ENCODE measurements at places on chromosomes 2 and 18.

- DNase-seq = no peak
These were observed 4.7 kb downstream of the HTRA2 start for GRCh38 chr2:74534411-74534810.

DNA sequence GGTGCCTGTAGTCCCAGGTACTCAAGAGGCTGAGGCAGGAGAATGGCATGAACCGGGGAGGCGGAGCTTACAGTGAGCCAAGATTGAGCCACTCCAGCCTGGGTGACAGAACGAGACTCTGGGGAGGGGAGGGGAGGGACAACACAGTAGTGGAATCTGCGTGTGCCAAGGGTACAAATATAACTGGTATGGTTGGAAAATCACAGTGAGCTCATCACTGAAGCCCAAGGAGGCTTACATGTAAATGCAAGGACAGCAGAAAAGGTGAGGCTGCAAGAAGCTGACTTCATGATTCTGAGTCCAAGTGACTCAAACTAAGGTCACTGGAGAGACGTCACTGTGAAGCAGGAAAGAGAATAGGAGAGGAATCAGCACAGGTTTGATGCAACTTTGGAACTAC is 9.2 kb downstream of the SEPTIN10 start:
- DNase-seq = no peak

DNA sequence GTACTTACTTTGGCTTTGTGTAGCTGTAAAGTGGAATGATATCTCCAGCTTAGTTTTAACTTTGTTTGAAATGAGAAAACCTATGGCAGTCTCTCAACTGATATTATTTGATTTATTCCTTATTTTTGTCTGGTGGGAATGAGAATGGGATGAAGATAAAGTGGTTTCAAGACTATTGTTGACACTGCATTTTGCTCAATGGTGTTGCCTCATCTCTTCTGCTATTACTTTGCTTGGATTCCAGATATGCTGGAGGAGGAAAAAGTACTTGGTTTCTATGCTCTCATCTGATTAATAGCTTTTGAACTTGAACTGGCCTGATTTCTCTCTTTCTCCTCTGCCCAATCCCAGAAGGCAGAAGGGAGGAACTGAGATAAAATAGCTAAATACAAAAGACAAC is 198.2 kb downstream of the CTNNA2 start:
- DNase-seq = no peak

DNA sequence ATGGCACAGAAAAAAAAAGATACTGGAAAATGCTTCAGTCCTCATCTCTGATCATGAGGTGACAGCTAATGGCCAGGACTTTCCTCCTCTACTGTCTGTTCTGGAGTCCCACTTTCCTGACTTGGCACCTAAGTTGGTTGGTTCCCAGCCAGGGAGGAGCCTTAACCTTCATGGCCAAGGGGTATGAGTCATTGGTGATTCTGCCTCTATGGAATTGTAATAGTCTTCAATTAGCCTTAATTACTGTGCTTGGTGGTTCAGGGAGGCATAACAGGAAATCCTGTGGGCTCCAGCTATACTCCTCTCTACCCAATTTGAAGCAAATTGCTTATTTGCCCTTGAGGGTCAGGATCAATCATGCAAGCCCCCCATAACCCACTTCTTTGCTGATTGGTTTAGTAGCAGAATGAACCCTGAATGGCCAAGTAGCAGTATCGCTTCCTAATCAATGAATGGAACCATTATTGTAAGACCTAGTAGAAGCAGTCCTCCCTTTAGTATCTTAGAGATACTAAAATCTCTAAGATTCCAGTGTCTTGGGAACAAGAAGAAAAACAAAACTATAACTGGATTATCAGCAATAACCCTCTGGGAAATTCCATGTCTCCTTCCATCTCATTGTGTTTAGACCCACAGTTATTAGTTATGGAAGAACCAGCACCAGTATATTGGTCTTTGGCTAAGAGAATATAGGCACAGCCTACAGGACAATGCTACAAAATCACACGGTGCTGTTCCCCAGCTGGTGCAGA is 109.0 kb downstream of the COL6A3 start:
- peak; percentile 52 for DNase-seq

- DNase-seq = peak; percentile 36
These were observed 1.5 kb upstream of the FLACC1 start for GRCh38 chr2:201358684-201359083.

DNA sequence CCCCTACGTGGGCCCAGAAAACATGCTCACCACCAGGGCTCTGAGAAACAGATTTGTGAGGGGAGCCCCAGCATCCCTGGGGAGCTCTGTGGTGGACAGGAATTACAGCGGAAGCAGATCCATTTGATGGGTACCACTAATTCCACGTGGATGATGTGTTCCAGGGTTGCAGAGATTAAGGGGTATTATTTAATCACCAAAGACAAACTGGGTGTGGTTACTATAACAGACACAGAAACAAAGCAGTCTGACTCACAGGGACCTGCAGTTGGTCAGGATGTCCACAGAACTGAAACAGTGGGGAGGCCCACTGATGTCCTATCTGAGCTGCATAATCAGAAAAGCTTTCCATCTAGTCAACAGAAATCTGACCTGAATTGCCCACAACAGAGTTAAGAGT is 65.8 kb downstream of the PSMG2 start:
- peak; percentile 42 for DNase-seq

GRCh38 chr2:104430852-104431251 is 423.1 kb upstream of the POU3F3 start:
- DNase-seq = no peak

GRCh38 chr18:68803356-68803755 is 5.5 kb downstream of the CCDC102B start:
- DNase-seq = peak; percentile 92

DNA sequence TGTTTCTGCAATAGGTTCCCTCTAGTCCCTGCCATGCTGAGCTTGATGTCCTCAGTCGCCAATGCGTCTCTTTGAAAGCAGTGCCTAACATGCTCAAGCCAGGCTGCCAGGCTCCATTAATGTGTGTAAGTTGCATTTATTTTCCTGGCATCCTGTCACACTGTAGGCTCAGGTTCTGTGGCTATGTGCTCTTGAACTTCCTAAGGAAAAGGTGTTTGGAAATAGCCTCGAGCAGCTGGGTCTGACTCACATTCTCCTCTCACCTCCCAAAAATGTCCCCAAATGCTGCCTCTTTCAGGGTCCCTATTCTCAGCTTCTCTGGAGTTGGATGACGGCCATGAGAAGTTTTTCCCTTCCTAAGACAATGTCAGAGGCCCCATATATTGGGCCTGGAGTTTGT is 58.0 kb upstream of the SLC14A2 start:
- DNase-seq = no peak

- no peak for DNase-seq
These were observed 778 bp downstream of the MFSD2B start for GRCh38 chr2:24010477-24011249.

DNA sequence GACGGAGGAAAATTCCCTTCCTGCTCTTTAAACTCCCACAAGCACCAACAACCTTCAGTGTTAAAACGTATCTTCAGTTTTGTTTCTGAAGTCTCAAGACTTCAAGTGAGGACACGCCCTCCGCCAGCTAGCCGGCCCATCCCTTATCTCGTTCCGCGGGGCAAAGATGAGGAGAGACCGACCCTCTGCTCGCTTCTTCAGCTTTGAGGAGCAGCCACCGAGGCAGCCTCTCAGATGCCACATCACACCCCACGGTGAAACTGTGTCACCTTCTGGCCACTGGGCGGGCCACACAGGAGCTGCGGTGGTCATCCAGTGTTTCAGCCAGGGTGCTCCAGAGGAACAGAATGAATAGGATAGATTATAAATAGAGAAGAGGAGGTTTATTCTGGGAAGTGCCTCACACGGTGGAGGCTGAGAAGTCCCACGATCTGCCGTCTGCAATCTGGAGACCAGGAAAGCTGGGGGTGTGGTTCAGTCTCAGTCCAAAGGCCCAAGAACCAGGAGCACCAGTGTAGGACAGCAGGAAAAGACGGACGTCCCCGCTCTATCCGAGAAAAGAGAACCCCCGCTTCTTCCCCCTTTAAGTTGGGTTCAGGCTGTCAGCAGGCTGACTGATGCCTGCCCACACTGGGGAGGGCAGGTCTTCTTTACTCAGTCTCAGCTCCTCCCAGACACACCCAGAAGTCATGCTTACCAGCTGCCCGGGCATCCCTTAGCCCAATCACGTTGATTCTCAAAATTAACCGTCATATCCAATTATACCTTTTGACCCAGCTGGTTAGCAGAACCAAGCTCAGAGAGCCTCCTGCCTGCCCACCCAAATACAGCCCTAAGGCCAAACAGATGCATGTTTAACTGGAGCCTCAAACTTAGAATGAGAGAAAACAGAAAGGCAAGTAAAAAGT is 399.7 kb upstream of the ID2 start:
- DNase-seq = peak; percentile 47

GRCh38 chr2:151381266-151381665 is 23.9 kb downstream of the TNFAIP6 start:
- peak; percentile 65 for DNase-seq

GRCh38 chr2:33240178-33240577 is 236.3 kb upstream of the RASGRP3 start:
- DNase-seq = no peak

DNA sequence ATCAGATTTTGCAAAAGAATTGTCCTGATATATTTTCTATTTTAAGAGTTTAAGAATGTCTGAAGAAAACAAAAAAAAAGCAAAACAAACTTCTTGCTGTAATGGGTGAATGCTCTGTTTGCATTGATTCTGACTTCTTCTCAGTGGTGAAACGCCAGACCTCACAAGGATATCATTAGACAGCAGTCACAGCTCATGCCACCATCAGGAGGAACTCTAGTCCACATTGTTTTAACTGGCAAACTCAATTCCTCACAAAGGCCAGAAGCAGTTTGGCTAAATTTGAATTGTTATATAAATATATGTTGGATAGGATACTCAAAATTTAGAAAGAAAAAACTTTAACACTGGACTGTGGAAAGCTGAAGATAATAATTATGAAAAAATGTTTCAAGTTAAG is 89.4 kb downstream of the DOK6 start:
- DNase-seq = peak; percentile 52

GRCh38 chr18:9619545-9619944 is 5.2 kb upstream of the PPP4R1 start:
- peak; percentile 58 for DNase-seq

GRCh38 chr2:222922019-222922800 is 61.4 kb downstream of the ACSL3 start:
- no peak for DNase-seq

GRCh38 chr2:41846962-41847361 is 200.9 kb upstream of the PKDCC start:
- DNase-seq = no peak

GRCh38 chr2:27303093-27304025 is 4.9 kb downstream of the UCN start:
- peak; percentile 94 for DNase-seq

DNA sequence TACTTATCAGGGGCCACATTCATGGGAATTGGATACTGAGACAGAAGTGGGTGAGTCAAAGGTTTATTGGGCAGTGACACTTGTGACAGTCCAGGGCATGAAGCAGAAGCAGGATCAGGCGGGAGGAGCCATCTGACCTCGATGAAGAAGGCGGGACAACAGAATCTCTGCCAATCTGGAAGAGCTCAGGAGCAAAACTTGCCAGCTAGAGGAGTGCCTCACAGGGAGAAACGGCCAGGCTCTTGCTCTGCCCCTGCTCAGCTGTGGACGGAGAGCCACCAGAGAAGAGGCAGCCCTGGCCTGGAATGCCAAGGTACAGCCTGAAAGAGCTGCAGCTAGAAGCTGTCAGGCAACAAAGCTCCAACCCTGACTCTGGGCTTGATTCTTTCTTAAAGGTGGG is 16.9 kb downstream of the DAW1 start:
- DNase-seq = no peak

GRCh38 chr18:65876310-65876709 is 125.5 kb downstream of the CDH7 start:
- no peak for DNase-seq

DNA sequence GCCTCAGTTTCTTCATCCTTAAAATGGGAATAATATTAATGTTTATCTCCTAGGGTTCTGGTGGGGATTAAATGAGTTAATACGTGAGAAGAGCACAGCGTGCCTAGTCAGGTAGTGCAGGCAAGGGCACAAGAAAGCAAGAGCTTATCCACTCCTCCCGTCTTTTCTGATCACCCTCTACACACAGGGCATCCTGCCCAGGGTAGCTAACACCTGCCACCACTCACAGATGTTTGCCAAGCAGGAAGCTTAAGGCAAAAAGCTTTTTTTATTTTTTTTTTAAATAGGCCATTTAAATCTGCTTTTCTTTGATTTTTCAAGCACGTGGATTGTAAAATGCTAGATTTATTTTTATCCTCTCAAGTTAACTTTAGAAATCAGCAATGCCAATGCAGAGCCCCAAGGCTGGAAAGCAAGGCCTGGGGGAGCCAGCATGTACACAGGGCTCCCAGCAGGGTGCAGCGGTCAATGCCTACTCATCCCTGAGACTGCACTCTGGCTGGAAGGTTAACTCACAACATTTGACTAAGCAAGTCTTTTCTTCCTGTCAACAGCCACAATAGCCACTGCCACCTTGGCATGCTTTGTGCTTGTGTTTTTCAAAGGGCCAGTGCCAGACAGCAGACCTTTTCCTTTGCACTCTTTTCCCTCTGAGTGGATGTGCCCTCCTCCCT is 86.5 kb upstream of the ACAA2 start:
- DNase-seq = no peak

- DNase-seq = peak; percentile 20
These were observed 116.6 kb downstream of the PIGN start for GRCh38 chr18:62070302-62070701.

Data from adipocyte (in vitro differentiated cells).